Mucosa of descending colon (tissue), 3 donors: ENCODE measurements at places on chromosomes 16 and 17. TPM values are rescaled to one million over a fixed set of nuclear protein-coding genes. Genes with fewer than 3 reads are reported as not detected.

The RCVRN gene
- total RNA-seq = 0.16 TPM

The TMIGD1 gene
- 119 TPM for total RNA-seq

DNA sequence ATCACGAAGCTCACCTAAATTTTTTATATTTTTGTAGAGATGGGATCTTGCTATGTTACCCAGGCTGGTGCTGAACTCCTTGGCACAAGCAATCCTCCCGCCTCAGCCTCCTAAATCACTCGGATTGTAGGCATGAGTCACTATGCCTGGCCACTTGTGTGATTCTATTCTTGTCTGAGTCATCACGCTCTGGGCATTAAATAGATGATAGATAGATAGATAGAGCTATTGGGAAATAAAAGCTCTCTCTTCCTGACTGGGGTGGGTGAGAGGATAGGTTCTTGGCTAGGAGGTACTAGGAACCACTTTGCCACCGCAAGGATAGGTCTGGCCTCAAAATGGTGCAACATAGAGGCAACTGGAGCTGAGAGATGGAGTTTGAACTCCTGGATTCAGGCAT, 21.4 kb upstream of the CACNG3 start:
- DNase-seq = no peak

DNA sequence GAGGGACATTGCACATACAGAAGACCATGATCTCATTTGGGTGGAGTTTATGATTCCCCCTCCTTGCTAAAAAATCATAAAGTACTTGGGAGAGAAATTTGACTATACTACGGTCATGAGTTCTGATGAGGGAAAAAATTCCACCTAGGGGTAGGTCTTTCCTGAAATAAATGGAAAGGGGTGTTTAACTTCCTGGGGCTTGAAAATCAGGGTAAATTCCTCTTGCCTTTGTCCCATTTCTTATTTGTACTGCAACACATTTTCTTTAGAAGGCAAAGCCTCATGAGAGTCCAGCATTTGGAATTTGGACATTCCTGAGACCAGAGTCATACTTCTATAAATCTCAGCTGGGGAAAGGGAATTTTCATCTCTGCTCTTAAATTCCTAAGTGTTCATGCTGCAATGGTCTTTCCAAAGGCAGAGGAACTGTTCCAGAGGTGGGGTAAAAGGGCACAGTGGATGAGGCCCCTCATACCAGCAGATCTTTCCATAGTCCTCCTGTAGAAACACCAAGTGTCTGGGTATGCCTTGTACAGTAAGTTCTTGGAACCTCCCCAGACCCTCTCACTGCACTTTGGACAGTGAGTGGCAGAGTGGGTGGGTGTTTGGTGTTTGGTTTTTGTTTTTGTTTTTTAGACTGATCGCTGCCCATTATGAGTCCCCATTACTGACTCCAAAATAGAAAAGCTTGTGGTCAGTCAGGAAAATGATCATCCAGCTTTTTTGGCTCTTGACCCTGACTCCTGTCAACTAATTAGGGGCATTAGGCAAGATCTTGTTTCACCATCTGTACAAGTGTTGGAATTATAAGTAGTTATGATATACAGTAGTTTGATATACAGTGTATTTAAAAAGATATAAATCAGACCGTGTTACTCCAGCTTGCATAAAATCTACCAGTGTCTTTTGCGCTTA, 6.0 kb downstream of the LYRM1 start:
- no peak for DNase-seq
